ENCODE measurements at places on chromosomes 1 and 21.

DNA sequence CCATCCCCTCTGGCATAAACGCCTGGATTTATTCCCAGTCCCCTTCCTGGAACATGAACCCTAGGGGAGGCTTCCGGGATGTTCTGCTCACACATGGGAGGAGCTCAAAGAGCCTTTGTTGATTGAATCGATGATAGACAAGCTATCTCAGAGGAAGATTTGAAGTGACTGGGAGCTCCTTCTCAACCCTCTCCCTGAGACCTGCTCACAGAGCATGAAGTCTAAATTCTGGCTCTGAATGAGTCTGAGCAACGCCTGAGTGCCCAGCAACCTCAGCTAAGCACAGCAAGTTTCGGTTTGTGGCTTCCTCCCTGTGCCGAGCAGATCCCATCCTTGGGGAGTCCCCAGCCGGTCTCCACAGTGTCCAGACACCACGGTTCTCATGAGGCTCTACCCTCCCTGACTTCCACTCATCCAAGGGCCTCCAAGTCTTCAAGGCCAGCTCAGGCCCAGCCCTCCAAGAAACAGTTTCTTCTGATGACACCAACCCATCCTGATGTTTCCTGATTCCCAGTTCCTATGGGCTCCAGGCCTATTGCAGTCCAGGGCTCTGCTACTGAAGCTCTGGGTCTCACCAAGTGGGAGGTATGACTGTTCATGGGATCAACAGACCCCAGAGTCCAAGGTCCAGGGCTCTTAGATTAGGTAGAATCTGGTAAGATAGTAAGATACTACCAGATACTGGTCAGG lies 190.8 kb downstream of the DYRK1A start:
- no peak for DNase-seq

DNA sequence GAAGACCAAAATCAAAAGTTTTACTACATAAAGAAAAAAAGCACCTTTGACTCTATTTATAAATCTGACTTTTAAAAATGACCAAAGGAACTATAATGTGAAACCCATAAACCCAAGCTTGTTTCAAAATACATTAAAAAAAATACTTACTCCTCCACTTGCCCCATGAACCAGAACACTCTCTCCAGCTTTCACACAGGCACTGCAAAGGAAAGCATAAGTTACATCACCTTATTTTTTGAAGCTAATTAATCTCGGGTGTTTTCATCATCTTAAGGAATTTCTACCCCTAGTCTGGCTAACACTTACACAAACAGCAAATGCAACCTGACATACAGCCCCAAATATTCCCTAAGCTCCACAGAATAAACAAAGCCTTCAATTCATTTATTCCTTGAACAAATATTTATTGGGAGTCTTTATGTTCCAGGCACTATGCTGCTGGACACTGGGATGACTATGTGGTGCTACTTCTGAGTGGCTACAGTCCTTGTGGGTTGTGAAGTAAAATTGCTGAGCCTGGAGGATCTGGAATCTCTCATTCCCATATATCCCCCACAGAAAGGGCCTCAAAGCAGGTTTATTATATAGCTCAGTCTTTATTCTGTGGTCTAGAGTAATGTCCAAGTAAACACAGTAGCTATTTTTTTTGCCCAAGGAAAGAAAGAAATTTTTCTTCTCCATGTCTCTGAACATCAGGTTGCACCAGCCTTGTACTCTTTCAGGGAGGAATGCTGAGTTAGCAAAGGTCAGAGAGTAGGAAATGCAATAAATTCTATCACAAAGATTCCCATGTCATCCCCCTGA lies 18.2 kb downstream of the CRYZ start:
- no peak for DNase-seq

- no peak for DNase-seq
These were observed 70.8 kb upstream of the CLDN14 start for GRCh38 chr21:36550761-36551160.

- DNase-seq, result no peak
These were observed 35.4 kb upstream of the ARF1 start for GRCh38 chr1:228047183-228047466.

GRCh38 chr1:163440090-163440489 lies 118.3 kb downstream of the NUF2 start:
- DNase-seq, result peak; percentile 28

DNA sequence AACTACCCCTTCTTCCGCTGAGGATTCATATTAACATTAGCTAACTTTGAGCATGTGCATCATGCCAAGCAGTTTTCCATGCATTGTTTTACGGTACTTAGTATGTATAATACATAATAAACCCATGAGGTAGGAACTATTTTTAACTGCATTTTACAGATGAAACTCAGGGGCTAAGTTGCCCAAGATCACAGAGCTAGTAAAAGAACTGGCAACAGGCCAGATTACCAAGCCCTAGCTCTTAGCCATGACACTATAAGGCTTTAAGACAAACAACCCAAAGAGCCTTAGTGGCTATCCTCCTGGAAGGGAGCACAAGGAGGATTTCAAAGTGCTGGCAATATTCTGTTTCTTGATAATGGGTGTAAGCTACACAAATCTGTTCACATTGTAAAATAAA lies 6.1 kb downstream of the AK2 start:
- no peak for DNase-seq

DNA sequence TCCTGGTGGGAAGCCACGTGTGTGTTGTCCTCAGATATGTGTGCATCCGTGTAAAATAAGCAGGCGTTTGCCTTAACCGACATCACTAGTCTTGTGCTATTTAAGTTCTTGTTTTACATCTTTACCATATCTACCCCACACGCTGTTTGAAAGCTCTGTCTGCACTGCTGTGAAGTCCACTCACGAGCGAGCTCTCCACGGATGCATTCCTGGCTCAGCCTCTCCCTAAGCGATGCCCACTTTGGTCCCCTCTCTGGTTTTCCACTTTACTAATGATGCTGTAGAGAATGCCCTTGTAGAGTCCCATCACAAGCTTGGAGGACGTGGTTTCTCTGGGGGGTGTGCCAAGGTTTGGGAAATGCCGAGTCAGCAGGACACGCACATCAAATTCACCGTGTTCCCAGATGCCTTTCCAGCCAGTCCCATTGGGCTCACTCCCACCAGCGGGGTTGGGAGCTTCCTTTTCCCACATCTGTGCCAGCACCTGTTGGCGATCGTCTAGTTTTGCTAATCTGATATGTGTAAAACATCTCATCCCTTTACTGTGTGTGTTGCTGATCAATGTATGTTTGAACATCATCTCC lies 43.8 kb downstream of the ACTL8 start:
- DNase-seq, result no peak

Data from left colon (tissue), 2 donors.